ENCODE measurements at places on chromosomes 5 and 9. TPM values are rescaled to one million over a fixed set of nuclear protein-coding genes. Genes with fewer than 3 reads are reported as not detected.

Gene FOXD4L3
- polyA plus RNA-seq = not detected

Gene WDR31
- polyA plus RNA-seq = 3.1 TPM

Gene MLANA
- polyA plus RNA-seq = 0.24 TPM

Gene FBP2
- polyA plus RNA-seq = not detected

Gene LCN15
- not detected for polyA plus RNA-seq

Gene NXNL2
- polyA plus RNA-seq = 1.4 TPM

Gene ABLIM3
- polyA plus RNA-seq = 11.4 TPM

Gene ROR2
- 7.7 TPM for polyA plus RNA-seq

Gene FBP1
- not detected for polyA plus RNA-seq

Gene UBAC1
- 29.3 TPM for polyA plus RNA-seq

Gene SURF1
- polyA plus RNA-seq = 57.4 TPM

Gene C9orf43
- 0.59 TPM for polyA plus RNA-seq

Gene SPZ1
- polyA plus RNA-seq = not detected

DNA sequence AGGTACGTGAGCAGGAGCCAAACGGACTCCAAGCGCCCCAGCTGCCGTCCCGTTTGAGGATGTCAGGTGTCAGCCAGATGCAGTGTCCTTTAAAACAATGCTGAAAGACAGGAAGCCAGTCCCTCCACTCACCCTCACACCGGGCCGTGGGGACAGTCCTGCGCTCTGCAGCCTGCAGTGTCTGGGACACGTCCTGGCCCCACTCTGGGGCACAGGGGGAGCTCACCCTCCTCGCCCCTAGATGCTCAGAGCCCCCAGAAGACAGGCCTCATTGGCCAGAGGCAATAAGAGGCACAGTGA lies 79.7 kb downstream of the ZNF354C start:
- DNase-seq = no peak

- no peak for DNase-seq
Measured at GRCh38 chr5:169343766-169344165, 42.8 kb upstream of the SLIT3 start.

- no peak for DNase-seq
Measured at GRCh38 chr5:124948062-124948753, 201.8 kb upstream of the ZNF608 start.

DNA sequence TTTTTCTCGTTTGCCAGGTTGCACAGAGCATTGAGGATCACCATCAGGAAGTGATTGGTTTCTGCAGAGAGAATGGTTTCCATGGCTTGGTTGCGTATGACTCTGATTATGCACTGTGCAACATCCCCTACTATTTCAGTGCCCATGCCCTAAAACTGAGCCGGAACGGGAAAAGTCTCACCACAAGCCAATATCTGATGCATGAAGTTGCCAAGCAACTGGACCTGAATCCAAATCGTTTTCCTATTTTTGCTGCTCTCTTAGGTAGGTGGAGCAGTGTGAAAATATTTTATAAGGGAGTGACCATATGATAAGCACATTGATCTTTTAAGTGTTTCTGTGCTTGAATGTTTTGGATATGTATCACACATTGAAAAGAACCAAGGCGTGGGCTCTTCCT lies 17.7 kb upstream of the FAM120AOS start:
- peak; percentile 46 for DNase-seq

DNA sequence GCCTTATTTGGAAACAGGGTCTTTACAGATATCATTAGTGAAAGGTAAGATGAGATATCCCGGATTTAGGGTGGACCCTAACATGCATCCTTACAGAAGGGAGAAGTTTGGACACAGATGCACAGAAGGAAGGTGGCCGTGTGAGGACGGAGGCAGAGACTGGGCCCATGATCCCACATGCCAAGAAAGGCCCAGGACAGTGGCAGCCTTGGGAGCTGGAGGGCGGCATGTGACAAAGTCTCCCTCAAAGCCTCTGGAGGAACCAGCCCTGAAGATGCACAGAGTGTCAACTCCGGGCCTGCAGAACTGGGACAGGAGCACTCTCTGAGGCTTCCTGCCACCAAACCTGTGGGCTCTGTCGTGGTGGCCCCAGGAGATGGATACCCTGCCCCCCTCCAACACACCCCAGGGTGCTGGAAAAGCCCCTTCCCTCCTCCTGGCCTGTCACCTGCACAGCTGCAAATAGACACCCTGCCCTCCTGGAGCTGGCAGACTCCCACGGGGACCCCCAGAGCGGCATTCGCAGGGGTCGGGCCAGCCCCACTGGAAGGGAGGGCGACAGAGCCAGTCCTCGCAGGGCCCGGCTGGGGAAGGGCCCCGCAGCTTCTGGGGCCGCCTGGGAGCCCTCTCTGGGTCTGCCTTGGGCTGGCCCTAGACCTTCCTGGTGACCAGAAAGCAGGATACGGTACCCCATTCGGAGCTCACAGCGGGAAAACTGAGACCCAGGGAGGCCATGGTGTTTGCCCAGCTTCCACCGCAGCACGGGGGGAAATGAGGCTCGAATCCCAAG lies 7.9 kb downstream of the NACC2 start:
- DNase-seq = no peak

- no peak for DNase-seq
Measured at GRCh38 chr5:8953016-8953415, 592.9 kb downstream of the SEMA5A start.

- DNase-seq = no peak
Measured at GRCh38 chr5:62030326-62030725, 275.7 kb upstream of the KIF2A start.

GRCh38 chr9:124480621-124480981 lies 26.6 kb downstream of the NR5A1 start:
- DNase-seq = peak; percentile 48

DNA sequence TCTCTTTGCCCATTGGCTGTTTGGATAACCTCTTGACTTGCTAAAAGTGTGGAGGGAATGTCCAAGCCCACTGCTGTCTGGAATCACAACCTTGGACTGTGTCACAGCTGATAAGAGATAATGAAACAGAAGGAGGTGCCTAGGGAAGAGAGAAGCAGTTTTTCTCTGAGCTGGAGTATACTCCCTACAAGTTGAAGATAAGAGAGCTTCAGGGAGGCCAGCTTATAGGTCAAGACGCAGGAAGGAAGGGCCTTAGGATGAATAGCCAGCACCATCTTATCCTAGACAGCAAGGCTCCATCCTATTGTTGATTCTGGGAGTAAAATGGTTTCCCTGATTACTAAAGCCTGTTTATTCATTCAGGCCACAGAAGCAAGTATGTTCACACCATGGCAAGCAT lies 244.7 kb downstream of the NPR3 start:
- DNase-seq = no peak

GRCh38 chr5:132799392-132799791 lies 13.7 kb upstream of the SOWAHA start:
- DNase-seq = no peak

DNA sequence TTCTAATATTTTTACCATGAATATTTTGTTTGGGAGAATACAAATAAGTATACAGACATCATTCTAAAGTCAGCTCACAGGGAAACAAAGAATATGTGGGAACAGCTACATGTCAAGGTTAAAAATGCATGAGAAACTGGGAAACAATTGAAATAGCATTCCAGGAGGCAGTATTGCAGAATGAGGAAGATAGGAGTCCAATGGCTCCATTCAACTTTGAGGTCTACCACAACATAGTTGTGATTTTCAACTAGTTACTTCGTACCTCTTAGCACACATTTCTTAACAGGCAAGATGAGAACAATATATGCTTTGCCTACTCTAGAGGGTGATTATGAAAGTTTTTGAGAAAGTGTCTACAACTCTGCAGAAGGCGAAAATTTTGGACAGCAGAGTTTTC lies 35.2 kb upstream of the CAST start:
- DNase-seq = peak; percentile 90

- DNase-seq = no peak
Measured at GRCh38 chr5:138186002-138186447, 7.1 kb downstream of the KIF20A start.

- DNase-seq = no peak
Measured at GRCh38 chr9:89398621-89399020, 80.3 kb downstream of the SECISBP2 start.

DNA sequence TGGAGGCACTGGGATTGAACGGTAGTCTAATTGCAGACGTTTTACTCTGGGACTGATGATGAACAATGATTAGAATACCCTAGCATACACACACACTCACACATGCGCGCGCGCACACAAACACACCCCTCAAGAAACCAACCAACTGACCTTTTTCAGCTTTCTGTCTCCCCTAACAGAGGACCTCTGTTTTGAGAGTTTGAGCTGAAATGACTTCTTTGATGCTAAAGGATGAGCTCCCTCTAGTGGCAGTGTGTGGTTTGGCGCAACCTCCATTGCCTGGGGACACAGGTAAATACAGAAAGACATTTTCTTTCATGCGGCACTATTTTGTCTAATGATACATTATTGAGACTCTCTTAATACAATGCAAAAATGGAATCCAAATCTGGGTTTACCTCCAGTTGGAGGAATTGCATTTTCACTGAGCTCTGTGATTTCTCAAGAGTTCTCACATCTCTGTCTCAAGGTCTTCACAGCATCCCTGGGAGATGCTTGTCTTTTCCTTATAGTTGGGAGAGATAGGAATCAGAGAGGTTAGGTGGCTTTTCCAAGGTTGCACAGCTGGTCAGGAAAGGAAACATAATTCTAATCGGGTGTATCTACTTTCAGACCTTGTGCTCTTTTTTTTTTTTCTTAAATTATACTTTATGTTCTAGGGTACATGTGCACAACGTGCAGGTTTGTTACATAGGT lies 187.5 kb downstream of the TMEM38B start:
- DNase-seq = peak; percentile 61

GRCh38 chr9:120474591-120475243 lies 105.2 kb downstream of the CDK5RAP2 start:
- DNase-seq = peak; percentile 74

- peak; percentile 72 for DNase-seq
Measured at GRCh38 chr5:154288145-154288544, 97.6 kb downstream of the GALNT10 start.

DNA sequence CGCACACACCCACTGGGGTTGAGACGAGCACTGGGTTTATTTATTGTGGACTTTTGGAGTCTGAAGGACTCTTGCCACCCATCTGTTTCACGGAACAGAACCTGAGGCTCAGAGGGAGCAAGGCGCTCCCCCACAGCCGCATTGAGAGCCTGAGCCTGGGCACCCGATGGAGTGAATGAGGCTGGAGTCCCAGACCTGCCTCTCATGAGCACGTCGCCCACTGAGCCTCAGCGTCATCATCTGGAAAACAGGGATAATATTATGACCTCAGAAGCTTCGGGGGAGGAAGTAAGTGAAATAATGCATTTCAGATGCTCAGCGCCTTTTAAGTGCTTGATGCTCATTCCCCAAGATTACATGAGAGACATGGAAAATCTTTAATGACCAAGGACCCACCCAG lies 5.5 kb downstream of the NEK6 start:
- no peak for DNase-seq

DNA sequence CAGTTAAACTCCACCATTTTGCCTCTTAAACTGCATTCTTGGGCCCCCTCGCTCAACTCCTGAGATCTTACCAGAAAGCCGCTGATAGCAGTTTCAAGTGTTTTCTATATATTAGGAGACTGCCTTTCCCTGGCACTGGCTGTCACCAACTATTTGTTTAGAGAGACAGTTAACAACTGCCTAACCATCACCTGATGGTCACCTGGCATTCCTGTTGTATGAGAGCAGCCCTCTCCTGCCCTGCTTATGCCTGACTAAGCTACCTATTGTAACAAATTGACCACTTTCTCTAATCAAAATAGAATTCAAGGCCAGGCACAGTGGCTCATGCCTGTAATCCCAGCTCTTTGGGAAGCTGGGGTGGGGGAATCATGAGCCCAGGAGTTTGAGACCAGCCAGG lies 28.0 kb upstream of the SIL1 start:
- DNase-seq = no peak

GRCh38 chr5:174311531-174312269 lies 266.2 kb downstream of the NSG2 start:
- peak; percentile 79 for DNase-seq

GRCh38 chr9:5449521-5450358 lies 602 bp upstream of the CD274 start:
- peak; percentile 50 for DNase-seq

- DNase-seq = no peak
Measured at GRCh38 chr9:85067792-85068191, 398.3 kb downstream of the NTRK2 start.

- DNase-seq = peak; percentile 48
Measured at GRCh38 chr5:137605411-137605810, 106.3 kb upstream of the SPOCK1 start.

GRCh38 chr9:82543726-82544125 lies 519.2 kb downstream of the RASEF start:
- no peak for DNase-seq

GRCh38 chr5:1651971-1652872 lies 128.5 kb upstream of the LPCAT1 start:
- no peak for DNase-seq

All from GM23248 (cell line).